ENCODE measurements at places on chromosomes 2 and 18.

- DNase-seq: no peak
These were observed 71.8 kb downstream of the NUP35 start for GRCh38 chr2:183195998-183196409.

- DNase-seq: no peak
These were observed 16.2 kb downstream of the SALL3 start for GRCh38 chr18:78995740-78996395.

DNA sequence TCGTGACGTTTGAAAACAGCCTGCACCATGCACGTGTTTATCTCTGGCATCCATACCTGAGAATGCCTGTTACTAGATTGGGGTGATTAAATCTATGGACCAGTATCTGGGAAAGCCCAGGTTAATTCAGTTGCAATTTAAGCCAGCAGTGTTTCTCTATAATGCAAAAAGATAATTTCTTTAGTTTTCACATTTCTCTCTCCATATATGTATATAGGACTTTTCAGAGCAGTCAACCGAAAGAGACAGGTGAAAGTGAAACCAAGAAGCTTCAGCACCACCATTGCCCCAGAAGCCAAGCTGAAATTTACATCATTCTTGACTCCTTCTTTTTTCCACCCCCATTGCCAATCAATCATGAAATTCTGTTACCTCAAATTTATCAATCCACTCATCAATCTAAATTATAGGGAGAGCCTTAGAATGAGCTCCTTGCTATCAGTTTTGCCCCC is 2.7 kb upstream of the LRP2 start:
- no peak for DNase-seq

DNA sequence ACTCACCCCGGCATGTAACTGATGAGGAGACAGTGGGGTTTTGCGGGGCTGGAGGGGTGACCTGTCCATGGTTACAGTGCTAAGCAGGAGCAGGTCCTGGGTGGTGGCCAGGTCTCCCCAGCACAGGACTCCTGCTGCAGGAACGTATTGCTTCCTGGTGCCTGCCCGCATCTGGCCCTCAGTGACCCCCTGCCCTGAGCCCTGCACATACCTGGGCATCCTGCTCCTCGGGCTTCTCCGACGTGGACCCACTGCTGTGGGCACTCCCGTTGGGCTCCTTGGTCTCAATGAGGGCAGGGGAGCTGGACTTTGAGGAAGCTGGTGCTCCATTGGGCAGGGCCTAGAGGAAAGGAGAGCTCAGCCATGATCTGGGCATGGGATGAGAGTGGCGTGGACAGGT is 43.5 kb downstream of the CENPO start:
- DNase-seq: no peak

GRCh38 chr2:9944330-9944758 is 7.1 kb upstream of the GRHL1 start:
- no peak for DNase-seq

DNA sequence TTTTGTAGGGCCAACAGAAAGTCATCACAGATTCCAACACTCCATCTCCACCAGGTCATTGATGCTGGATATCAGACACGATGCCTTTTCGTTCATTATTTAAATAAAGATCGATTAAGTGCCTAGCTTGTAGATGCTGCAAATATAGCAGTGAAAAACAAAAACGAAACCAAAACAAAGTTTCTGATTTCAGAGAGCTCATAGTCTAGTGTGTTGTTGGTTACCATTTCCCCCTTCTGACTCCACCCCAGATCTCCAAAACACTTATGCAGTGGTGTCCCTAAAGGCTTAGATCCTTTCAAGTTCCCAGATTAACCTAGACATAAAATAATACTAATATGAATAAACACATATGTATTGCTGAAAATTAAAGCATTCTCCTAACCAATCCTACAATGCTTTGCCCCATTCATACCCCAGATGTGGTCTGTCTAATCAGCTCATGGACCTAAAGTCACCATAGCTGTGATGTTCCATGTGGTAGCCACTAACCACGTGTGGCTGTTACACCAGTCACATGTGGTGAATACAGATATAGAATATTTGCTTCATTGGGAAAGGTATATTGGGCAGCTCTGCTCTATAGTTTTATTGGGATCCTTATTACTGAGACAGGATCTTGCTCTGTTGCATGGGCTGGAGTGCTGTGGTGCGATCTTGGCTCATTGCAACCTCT is 787.2 kb downstream of the TDRD15 start:
- DNase-seq: no peak

- DNase-seq: no peak
These were observed 3.1 kb downstream of the PAIP2B start for GRCh38 chr2:71223767-71224333.

- no peak for DNase-seq
These were observed 371.9 kb downstream of the PARD3B start for GRCh38 chr2:204917089-204917701.

DNA sequence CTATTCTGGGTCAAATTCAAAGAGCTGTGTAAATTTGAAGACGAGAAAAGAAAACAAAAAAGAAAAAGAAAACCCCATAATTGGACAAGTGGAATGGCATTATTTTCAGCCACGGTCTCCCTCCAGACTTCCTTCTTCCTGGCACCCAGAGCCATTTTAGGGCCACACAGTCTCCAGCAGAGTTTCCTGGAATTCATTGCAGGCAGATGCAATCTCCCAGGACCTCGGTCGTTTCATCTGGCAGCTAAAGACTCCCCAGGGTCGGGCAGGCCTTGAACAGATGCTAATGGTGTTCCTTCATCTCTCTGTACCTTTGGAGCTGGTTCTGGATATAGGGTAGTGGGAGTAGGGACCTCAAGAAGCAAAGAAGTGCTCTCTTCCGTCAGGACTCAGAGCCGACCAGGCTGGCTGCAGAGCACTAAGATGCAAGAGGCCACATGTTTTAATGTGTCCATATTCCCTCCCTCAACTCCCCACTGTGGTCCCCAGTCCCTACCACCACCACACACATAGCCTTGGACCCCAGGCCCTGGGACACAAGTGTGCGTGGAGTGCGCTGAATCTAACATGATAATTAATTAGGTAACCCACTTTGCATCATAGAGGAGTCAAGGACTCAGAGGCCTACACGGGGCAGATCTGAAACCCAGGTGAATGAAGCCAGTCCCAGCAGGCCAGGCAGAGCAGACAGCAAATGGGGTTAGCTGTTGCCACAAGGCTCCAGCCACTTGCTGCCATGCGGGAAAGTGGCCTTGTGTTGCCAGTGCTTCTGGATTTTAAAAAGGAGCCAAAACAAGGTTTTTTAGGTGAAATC is 109.3 kb upstream of the ATL2 start:
- DNase-seq: no peak

DNA sequence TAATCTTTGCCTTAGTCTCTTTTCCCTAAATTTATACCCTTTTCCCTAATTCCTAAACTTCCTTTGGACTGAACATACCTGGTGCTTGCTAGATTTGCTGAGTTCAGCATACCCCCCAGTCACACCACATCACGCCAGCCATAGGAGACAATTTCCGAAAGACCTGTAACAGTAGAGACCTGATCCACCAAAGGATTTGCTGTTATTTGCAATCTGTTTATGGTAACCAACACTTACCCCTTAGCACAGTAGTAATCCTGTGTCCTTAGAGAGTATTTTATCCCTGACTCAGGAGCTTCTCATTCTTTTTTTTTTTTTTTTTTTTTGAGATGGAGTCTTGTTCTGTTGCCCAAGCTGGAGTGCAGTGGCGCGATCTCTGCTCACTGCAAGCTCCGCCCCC is 8.6 kb downstream of the PSMG2 start:
- no peak for DNase-seq

GRCh38 chr2:238227587-238228032 is 12.2 kb downstream of the HES6 start:
- DNase-seq: no peak

DNA sequence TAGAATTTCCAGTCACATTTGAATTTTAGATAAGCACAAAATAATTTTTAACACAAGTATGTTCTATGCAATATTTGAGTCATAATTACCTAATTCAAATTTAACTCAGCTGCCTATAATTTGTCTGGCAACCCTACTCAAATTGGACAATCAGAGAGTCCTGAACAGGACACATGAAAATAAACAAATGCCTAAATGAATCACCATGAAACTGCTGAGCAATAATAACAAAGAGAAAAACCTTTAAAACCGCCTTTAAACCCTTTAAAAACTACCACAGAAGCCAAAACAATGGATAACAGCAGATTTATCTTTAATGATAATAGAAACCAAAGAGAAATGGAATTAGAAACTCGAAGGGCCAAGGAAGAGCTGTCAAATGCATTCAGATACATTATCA is 39.5 kb downstream of the ARL4C start:
- no peak for DNase-seq

- DNase-seq: no peak
These were observed 719.4 kb downstream of the LRP1B start for GRCh38 chr2:141411419-141411818.

GRCh38 chr18:79778291-79778791 is 19.4 kb upstream of the KCNG2 start:
- peak; percentile 42 for DNase-seq

DNA sequence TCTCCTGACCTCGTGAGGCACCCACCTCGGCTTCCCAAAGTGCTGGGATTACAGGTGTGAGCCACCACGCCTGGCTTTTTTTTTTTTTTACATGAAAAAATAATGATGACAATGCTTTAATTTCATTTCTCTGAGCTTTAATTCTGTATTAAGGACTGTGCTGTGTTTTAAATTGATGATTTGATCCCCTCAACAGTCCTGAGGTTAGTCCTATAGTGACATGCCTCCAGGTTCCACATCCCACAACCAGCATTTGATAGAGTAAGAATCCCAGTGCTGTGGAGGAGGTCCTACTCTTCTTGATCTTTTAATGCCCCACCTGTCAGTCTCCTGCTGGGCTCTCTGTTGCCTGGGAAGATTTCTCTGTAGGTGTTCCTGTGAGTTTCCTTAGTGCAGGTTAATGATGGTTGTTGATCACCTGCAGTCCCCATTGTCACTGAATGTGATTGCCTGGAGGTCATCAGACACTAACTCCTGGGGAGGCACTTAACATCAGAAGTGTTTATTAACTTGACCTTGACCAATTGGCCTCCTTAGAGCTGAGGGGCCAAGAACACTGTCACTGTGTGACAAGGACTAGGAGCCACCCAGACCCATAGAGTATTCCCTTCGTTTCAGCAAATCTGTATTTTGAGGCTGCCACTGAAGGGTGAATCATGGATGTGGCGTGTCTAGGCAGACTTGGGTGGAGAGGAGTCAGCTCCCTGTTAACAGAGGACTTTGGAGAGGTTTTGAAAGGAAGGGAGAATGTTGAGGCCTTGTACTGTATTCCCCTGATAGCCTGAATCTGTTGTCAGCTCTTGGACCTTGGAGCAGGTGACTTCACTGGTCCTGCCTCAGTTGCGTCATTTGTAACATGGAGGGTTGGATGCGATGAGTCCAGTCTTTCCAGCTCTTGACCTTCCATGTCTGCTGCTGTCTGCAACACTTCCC is 11.5 kb downstream of the ASAP2 start:
- no peak for DNase-seq

DNA sequence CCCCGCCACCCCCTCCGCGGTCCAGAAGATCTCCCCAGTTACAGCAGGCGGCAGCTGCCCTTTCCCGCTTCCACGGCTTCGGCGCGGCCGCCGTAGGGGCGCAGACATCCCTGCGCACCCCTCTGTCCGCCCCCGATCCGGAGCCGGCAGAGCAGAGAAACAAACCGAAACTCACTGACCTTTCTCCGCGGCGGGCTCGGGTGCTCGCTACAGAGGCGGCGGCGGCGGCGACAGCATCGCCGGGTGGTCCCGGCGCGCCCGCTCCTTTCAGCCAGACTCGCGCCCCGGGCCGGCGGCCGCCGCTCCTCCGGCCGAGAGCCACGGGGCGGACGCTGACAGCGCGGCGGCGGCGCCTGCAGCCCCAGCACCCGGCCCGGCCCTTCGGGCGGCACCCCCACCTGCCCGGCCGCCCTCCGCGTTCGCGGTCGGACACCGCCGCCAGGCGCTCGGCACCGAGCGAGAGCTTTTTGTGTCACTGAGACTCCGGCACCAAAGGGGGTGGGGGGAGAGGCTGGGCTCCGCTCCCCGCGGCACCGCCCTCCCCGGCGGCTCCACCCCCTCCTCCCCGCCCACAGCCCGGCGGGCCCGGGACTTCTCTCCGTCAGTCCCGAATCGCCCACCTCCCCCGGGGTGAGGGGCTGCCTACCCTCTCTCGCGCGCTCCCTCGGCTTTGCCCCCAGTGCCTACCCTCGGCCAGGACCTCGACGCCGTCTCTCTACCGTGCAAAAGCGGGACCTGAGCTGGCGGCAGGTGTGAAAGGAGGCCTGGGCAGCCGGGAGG is 1.4 kb upstream of the RNF152 start:
- DNase-seq: peak; percentile 77

GRCh38 chr2:99794414-99794813 is 304.6 kb upstream of the REV1 start:
- no peak for DNase-seq

DNA sequence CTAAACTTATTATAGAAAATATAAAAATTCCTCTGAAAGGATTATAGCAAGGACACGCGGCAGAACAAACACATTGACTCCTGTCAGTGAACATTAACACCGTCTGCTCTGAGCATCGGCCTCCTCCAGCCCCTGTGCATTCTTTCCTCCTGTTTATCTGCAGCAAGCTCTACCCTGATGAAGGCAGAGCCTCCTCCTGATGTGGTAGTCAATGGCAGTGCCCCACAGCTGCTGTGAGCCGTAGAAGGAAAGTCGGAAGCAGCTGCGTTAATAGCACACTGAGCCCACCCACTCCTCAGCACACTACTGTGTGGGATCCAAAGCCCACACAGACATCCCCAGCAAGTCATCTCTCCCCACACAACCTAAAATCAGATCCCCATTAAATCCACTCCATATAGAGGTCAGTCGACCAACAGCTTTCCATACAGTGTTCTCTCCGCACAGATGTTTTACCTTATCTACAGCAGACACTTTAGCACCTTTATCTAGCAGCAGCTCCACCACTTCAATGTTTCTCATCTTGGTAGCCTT is 41.0 kb downstream of the KIDINS220 start:
- no peak for DNase-seq

GRCh38 chr2:67065046-67065445 is 332.1 kb upstream of the ETAA1 start:
- no peak for DNase-seq

DNA sequence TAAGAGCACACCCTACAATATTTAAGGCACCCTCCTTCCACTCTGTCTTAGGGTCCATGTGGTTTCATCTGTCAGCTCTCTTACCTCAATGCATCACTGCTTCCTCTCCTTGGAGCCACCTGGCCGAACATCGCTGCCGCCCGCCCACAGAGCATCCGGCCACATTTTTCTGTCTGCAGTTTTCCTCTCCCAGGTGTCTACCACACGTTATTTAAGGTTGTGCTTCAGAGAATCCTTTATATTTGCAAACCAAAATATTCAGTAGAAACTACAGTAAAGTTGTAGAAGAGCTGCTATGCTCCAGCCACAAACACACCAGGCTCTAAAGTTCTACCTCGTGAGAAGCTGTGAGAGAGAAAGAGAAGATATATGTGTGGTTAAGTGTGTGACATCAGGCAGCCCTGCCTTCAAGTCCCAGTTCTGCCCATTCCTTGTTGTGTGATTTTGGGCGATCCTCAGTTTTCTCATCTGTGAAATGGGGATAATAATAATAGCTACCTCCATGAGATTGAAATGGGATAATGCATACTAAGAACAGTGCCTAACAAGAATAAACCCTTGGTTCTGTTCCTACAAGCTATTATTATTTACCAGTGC is 4.9 kb upstream of the STK17B start:
- peak; percentile 84 for DNase-seq

Data from activated CD8-positive, alpha-beta memory T cell treated with anti-CD3 and anti-CD28 coated beads, Interleukin-2, amount 50 U/mL, for 48 hours (primary cell).